ENCODE measurements at places on chromosomes 3 and 15.

DNA sequence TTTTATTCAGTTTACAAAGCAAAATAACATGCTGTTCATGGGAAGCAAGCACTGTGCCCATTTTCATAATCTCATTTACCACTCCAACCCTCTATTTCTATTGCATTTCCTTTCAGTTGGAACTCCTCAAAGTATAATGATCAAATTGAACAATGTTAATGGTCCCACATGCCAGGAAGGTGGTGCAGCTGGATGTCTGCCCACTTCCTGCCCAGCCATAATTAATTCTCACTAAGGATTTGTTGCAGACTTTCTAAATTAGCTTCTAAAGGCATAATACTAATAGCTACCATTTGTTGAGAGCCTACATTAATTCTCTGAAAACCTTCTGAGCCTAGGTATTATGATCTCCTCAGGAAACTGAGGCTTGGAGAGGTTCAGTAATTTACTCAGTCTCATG is 316.1 kb upstream of the TPM1 start:
- no peak for DNase-seq

GRCh38 chr3:171813897-171814460 is 3.7 kb upstream of the PLD1 start:
- peak; percentile 20 for DNase-seq

DNA sequence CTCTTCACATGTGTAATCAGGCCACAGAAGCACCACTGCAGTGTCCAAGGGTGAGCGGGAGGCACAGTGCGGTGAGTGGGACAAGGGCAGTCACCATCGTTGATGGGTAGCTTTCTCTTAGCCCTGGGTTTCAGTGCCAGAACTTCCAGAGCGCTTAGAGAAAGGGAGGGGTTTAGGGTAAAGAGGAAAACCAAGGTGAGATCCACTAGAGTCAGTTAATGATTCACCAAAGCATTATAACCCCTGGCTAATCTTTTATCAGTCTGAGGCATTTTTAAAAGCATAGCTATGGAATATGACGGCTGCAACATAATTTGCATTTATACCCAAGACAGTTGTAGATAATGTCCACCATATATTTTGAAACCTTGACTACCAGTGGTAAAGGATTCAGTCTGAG is 94.8 kb downstream of the SHQ1 start:
- DNase-seq, result no peak

DNA sequence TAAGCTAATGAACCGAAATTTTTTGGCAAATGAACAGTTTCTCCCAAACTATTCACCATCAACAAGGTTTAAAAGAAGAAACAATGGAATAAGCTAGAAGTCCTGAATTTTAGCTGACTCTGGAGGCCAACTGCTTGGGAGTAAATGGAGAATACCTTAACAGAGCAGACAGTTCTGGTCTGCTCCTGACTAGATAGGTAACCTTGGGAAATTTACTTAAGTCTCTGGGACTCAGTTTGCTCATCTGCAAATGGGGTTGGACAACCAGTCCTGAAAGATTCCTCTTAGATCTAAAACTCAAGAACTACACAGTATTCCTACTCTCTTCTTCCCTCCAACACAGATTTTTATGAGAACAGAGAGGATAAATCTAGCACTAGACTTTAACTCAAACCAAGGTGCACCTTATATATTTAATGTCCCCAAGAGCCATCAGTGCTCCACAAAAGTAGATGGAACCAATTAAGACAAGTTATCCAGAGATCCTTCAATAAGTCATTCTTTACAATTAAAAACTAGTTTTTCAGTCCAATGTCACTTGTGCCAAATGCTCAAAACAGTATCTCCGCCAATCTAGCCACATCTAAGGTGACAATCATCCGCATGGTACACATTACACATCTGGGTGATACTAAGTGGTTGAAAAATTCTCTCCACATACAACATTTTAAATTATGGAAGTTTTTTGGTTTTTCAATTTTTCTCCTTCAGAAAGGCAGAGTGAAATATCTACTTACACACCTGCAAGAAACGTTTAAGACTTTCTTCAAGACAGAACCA is 1.5 kb downstream of the RHOA start:
- DNase-seq, result no peak

- DNase-seq, result peak; percentile 47
Measured at GRCh38 chr3:40137591-40138295, 171.8 kb upstream of the EIF1B start.

- DNase-seq, result no peak
Measured at GRCh38 chr3:106715286-106715685, 662.0 kb upstream of the CCDC54 start.

DNA sequence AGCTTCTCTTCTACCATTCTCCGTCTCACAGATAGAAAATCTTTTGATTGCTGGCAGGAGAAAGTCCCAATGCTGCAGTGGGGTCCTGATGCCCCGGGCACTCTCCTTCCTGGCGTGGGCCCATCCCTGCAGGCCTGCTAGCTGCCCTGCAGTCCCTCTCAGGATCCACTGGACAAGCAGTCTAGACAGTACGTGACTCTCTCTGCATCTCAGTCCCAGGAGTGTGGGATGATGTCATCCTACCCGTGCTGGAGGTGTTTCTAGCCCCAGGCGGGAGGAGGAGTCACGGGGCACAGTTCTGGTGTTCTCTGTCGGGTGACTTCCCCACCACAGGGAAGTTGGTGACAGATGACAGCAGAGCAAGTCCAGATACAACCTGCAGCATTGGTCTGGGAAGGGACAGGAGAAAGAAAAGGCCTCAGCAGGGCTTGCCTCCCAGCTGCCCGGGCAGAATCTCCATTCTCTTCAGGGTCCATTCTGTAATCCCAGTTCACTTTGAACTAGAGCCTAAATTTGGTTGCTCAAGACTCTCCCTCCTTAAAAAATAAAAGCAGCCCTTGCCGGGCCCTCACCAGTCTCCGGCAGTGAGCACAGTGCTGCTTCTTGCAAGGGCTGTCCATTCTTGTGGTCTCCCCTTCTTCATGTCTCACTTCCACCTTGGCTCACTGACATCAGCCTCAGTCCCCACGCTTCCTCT is 30.6 kb downstream of the SLC28A1 start:
- no peak for DNase-seq

- DNase-seq, result no peak
Measured at GRCh38 chr15:101406036-101406435, 83.5 kb downstream of the PCSK6 start.

DNA sequence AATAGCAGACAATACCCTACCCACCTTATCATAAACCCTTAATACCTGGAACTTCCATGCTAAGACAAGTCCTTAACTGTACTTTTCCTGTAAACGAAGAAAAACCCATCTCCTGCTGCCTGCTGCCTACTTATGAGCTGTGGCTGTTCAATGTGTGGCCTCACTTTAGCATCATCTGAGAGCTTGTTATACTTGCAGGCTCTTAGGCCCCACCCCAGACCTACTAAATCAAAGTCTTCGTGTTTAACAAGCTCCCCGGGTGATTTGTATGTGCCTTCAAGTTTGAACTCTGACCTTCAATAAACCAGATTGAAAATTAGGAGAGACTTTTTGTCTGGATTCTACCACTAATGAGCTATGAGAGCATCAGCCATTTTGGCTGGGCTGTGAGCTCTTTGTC is 29.3 kb downstream of the TMEM41A start:
- DNase-seq, result no peak

DNA sequence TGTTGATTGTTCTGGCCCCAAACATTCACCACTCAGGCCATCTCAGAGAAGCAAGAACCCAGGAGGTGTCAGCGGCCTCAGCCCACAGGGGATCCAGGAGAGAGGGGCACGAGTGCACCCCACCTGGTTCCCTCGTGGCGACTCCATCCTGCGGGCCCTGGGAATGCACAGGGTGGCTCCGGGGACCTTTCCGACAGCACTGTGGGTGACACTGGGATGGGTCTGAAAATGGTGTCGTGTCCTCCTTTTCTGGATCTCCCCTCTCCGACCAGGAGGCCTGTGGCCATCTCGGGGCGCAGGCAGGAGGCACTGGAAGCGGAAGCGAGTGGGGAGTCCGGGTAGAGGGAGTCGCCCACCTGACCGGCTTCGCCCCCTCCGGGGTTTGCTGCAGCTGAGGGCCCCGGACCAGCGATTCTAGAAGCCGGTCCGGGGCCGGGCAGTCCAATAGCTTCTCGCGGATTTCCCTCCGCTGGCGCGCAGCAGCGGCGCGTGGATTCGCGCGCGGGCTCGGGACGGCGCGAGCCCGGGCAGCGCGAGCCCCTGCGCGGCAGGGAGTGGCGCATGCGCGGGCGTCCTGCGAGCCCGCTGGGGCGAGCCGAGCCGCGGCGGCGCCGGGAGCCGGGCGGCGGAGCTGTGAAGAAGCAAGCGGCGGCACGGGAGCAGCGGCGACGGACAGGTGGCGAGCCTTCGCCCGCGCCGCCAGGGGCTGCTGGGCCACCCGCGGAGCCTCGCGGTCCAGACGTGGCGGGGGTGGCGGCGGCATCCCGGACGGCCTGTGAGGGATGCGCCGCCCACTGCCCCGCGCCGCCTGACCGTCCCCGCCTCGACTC is at the start of gene DOCK3:
Gene DOCK3 (plus strand): TSS at position 579 of the 830 bp plus-strand sequence. CDS start 337 bp downstream, outside the sequence.
- DNase-seq, result no peak

DNA sequence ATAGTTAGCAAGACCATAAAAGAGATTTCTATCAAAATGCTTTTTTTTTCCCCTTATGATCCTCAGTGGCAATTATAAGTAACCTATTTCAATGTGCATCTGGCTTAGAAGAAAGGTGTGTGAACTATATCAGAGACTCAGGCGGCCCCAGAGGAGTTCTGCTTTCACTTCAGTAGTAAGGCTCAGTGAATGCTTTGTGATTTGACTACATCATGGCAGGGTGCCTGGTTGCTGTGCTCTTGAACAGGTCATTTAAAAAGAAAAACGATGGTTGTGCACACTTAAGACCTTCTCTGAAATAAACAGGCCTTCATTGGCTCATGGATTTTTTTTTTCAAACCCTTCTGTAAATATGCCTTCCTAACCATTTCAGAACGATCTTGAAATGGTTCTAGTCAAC is 400.4 kb upstream of the RARB start:
- no peak for DNase-seq

DNA sequence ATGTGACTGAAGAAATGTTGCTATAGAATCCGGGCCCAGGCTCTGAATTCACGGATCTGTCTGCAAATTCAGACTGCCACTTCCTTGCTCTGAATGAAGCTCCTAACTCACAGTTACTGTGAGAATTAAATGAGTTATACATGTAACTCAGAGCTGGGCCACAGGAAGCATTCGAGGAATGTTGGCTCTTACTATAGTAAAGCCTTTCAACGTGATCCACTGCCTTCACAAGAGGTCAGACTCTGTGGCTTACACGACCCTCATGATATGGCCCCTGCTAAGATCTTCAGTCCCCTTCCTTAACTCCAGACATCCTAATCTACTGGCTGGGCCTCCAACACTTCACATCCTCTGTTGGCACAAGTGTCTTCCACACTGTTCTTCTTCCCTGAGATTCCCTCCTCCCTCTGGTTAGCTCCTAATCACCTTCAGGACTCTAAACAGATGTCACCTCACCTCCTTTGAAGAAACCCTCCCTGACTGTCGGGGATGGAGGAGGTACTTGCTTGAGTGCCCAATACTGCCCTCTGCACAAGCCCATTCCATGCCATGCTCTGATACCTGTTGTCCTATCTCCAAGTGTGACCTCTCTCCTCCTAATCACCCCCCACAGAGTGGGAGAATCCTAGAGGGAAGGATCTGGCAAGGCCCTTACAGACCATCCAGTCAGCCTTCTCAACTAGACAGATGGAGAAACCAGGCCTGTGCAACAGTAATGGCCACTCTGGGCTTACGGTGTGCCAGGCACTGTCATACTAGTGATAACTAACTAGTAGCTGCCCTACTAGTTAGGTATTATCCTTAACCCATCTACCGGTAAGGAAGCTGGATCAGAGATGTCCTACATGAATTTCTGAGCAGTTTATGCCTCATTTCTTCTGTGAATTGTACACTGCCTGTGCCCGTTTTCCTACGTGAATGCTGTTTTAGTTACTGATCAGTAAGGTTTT is 1.3 kb downstream of the ACTR8 start:
- DNase-seq, result peak; percentile 13

- no peak for DNase-seq
Measured at GRCh38 chr3:9806688-9807589, 3.1 kb upstream of the TTLL3 start.

- no peak for DNase-seq
Measured at GRCh38 chr15:69653846-69654245, 201.2 kb downstream of the RPLP1 start.

- no peak for DNase-seq
Measured at GRCh38 chr15:27036210-27036609, 65.2 kb downstream of the GABRG3 start.

DNA sequence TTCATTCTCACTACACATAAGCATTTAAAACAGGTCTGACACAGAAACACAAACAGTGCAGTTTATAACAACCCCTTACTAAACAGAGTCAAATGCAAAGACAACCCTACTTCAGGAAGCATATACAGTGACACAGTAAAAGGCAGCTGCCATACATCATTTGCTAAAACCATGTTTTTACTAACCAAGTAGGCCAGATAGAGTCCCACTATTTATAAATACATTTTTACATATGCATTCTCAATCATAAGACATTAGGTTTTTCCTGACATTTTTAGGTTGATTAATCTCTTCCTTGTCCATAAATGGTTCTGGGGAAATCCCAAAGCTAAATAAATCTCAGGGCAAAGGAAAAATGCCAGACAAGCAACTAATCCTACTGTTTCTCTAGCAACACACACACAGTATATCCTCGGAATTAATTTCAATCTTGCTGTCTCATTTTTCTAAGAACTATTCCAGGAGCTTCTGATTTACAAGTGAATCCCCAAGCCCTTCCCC is 39.0 kb downstream of the CHAC1 start:
- DNase-seq, result peak; percentile 81

GRCh38 chr3:142846779-142847577 is 41.9 kb downstream of the PCOLCE2 start:
- DNase-seq, result no peak

DNA sequence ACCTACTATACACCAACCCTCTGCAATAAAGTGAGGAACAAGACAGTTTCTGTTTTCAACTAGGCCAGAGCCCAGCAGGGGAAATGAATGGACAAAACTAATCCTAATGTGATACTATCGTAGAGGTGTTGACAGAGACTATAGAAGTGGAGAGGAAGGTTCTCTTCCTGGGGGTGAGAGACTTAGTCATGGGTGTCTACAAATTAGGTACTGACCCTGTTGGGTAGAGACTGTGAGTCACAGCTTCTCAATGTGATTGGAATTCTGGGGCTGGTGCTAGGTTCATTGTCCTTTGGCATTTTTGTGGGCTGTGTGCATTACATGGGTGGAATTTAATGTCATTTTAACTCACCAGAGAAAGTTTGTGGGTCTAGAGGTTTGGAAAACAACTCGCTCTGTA is 79.3 kb downstream of the ADAMTSL3 start:
- peak; percentile 49 for DNase-seq

GRCh38 chr3:141368062-141368924 is at the start of gene ZBTB38:
TSS of gene ZBTB38 (plus strand) at chr3:141368504. CDS start at chr3:141442389, 73,885 bp downstream.
- DNase-seq, result peak; percentile 97

GRCh38 chr3:23751212-23751723 is 54.5 kb upstream of the UBE2E1 start:
- DNase-seq, result no peak
